ENCODE measurements at places on chromosomes 11 and 22.

- no peak for DNase-seq
Measured at GRCh38 chr11:67612751-67613150, 6.0 kb downstream of the NDUFV1 start.

- no peak for DNase-seq
Measured at GRCh38 chr11:75522286-75523044, 3.3 kb downstream of the GDPD5 start.

DNA sequence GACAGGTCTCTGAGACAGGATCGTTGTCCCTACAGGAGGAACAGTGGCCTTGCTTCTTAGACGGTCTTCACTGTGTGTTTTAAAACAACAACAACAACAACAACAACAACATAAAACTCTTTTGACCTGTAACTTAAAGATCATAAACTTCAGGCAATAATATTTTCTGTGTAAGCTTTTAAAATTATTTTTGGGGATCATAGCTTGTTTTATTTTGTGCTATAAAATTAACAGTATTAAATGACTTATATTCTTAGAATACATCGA is 13.8 kb upstream of the AIFM3 start:
- DNase-seq: no peak

- no peak for DNase-seq
Measured at GRCh38 chr11:44607987-44608386, 42.5 kb downstream of the CD82 start.

DNA sequence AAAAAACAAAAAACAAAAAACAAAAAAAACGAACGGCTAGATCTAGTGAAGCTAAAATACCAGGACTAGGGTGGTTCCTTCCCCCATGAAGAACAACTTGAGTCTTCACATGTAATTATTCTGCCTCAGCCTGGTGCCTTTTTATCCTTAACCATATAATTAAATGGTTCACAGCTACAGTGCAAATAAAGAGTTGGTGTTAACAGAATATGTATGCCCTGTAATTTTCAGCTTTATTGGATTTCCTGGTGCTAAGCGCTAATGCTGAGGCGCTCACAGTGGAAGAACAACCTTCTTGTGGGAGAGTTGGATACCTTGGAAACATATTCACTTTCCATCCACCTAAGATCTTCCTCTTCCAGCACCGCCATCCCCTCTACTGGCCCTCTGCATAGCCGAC is 158.5 kb upstream of the SORL1-AS1 start:
- DNase-seq: no peak

DNA sequence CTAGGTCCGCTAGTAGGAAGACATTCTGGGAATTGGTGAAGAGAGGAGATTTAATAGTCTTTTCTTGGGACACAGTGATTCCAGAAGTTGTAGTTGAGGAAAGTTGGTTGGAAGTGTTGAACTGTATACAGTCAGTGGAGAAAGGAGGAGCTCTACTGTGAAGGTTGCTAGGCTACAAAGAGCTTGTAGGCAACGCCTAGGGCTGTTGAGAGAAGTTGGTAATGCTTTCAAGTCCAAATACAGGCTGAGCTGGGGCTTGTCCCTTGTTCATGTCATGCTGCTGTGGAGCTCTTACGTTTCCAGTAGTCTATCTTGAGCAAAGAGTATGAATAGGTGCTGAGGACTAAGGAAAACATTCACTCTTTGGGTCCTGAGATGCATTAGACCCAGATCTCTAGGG is 1.1 kb downstream of the TBCEL start:
- DNase-seq: no peak

DNA sequence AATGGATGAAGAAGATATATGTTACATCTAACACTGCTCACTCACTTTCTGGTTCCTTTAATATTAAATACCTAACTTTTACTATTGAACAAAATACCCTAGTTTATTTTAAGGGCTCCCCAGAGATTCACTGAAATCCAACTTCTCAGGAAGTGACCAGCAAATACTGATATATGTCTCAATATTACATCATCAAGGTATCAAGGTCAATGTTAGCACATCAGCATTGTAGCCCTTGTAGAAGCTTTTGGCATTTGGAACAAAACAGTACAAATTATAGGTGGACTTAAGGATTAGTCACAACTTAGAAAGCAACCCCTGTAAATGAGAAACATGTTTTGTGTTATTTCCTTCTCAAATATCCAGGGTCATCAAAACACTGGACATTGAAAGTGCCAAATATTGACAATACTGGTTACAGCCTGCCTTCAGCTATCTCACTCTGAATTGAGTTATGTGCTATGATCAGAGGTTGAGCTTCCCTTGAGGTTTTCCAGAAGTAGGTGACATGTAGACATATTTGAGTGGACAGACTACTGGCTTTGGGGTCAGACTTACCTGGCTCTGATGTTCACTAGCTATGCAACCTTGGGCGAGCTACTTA is 1.9 kb upstream of the ATL3 start:
- DNase-seq: no peak
